ENCODE measurements at places on chromosomes 13 and 19.

- no peak for DNase-seq
Measured at GRCh38 chr13:71149046-71149445, 718.0 kb downstream of the DACH1 start.

GRCh38 chr19:50167314-50167721 is 4.2 kb upstream of the IZUMO2 start:
- no peak for DNase-seq

GRCh38 chr13:74005320-74006157 is 128.7 kb downstream of the KLF12 start:
- DNase-seq = no peak

- DNase-seq = no peak
Measured at GRCh38 chr13:42239161-42239560, 32.8 kb upstream of the AKAP11 start.

DNA sequence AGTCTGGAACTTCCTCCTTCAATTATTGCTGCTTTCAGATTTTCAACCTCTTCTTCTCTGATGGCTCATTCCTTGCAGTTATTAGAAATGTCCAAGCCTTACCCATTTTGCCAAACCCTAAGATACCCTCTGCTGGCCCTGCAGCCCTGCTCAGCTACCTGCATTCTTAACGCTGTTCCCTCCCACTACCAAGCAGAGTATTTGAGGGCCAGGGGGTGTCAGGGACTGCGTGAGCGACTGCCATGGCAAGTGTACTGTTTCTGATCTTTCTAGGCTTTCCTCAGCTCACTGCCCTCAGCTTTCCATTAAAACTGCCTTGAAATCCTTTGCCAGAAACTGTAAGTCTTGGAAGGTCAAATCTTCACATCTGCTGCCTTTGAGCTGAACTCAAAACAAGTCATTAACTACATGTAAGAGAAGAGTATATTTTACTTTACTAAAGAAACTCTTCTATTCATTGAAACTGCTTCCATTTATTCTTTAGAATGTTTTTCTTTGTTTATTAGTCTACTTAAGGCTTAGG is 41.0 kb downstream of the HS6ST3 start:
- DNase-seq = no peak

- no peak for DNase-seq
Measured at GRCh38 chr13:66940113-66940512, 290.0 kb downstream of the PCDH9 start.

- DNase-seq = no peak
Measured at GRCh38 chr19:16272945-16273344, 51.7 kb upstream of the KLF2 start.

DNA sequence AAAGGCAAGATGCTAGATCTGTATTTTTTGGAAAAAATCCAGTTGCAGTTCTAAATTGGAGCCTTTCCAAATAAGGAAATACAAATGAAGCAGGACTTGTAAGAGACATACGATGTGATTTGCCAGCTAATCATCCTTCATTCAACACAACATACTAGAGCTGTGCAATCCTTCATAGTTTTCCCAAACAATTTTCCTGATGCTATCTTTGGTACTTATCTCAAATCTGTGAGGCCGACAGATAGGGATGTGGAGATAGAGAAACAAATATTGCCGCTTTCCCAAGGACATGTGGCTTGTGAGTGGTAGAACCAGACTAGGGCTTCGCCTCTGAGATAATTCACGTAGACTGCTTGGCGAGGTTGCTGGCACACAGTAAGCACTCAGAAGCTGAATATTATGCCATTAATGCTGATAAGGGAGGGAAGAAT is 176.6 kb downstream of the LMO7 start:
- DNase-seq = no peak

DNA sequence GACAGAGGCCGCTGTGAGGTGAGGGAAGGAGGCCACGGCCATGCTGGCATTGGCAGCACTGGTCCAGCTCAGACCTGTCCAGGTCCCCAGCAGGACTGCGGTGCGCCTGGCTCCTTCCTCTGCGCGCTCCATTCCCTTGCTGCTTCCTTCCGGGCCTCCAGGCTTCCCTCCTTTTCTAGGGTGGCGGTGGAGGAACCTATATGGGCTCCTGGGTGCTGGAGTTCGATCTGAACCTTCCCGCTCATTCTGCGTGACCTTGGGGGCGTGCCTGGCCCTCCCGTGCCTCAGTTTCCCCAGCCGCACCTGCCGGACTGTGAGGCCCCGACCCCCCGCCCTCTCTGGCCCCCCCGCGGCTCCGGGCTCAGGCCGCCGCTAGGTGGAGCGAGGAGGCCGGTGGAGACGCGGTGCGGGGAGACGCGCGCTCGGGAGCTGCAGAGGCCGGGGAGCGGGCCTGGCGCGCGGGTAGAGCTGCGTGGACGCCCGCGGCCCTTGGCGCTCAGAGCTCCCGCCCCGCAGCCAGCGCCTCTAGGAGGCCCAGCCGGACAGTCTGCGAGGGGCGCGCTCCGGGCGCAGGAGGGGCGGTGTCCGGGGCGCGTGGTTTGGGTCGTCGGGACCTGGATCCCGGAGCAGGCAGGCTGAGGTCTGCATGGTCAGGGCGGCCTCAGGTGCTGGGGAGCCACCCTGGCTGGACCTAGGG is 29.9 kb downstream of the EFNA2 start:
- peak; percentile 75 for DNase-seq

DNA sequence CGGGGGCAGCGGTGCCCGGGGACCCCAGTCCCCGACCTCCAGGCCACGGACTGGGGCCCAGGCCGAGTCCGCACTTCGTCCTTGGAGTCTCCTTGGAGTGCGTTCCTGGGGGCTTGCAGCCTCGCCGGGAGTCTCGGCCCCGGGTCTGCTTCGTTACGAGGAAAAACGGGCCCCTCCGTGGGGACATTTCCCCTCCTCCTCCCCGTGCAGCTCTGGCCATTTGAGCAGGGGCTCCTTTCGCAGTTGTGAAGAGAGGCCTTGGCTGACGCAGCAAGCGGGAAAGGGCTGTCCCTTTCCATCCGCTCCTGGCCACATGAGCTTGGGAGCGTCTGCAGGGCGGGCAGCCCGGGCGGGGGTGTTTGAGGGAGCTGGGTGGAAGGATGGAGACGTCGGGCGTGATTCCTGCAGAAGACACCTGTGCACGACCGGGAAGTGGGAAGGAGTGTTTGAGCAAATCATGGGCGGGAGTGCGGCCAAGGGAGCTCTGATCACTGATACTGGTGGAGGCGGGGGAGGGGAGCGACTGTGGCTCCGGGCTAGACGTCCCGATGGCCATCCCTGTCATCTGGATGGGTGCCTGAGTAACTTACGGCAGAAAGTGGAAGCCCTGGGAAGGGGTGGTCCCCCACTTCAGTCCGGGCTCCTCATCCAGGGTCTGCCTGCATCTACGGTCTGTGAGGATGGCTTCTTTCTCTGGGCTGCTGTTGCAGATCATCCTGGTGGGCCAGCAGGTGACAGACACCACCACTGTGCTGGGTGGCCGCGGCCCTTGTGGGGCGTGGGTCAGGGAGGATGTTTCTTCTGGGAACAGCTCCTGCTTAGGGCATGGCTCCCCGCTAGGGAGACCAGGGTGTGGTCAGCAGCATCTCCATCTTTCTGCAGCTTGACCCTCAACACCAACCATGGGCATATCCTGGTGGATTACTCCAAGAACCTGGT is 736 bp downstream of the GPI start:
- DNase-seq = peak; percentile 37

GRCh38 chr19:16106121-16106520 is 5.6 kb upstream of the RAB8A start:
- no peak for DNase-seq

GRCh38 chr19:9819596-9819909 is 674 bp upstream of the FBXL12 start:
- no peak for DNase-seq

GRCh38 chr19:16625163-16625958 is 2.6 kb downstream of the MED26 start:
- DNase-seq = no peak

GRCh38 chr13:40470660-40471059 is 195.8 kb downstream of the FOXO1 start:
- no peak for DNase-seq

DNA sequence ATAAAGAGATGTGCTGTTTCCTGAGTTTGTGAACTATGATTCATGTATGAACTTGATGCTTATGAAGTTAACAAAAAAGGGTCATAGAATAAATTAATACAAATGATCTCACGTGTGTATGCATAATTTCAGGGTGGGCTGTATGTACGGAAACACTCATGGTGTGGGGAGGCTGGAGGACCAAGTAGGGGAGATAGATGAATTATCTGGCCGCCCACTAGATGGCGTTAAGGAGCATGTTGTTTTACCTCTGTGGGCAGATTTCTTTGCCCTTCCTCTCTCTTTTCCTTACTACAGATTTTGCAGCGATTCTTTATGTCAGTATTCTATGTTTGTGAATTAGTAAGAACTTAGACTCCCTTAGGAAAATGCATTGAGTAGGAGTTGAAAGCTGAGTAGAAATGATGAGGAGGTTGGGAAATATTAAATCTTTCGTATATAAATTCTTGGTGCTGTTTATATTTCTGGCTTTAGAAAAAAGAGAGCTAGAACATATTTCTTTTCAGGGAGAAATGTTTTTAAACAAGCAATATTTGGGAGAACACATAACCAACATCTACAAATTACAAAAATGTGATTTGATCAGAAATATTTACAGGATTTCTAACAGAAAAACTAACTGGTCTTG is 47.4 kb upstream of the TMTC4 start:
- DNase-seq = peak; percentile 76

- DNase-seq = no peak
Measured at GRCh38 chr19:38081547-38082255, 142.3 kb downstream of the DPF1 start.

GRCh38 chr19:41421314-41421713 is 5.9 kb downstream of the B3GNT8 start:
- no peak for DNase-seq

- DNase-seq = no peak
Measured at GRCh38 chr19:58551577-58552471, 3.1 kb downstream of the CHMP2A start.

GRCh38 chr13:80529734-80530133 is 188.8 kb upstream of the SPRY2 start:
- DNase-seq = no peak

- DNase-seq = no peak
Measured at GRCh38 chr19:54952591-54953344, 5.4 kb upstream of the NLRP7 start.

DNA sequence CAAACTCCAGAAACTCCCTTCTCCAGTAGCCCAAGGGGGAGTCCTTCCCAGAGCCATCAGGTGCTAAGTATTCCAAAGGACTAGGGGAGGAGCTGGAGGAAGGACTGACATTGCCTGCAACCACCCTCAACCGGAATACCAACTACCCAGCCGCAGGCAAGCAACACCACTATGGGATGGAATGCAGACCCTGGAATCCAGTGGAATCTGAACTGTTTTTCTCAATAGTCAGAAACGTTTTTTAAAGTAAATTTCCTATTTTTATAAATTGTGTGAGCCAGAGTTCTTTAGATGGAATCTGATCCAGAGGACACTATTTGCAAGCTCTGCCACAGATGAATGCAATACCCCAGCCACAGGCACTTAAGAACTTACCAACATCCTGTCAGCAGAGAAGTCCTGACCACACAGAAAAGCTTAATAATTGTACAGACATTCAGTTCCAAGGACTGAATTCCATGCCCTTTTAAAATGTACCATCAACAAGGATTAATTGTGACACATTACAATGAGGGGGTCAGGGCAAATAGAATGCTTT is 92.1 kb downstream of the USP12 start:
- DNase-seq = no peak

DNA sequence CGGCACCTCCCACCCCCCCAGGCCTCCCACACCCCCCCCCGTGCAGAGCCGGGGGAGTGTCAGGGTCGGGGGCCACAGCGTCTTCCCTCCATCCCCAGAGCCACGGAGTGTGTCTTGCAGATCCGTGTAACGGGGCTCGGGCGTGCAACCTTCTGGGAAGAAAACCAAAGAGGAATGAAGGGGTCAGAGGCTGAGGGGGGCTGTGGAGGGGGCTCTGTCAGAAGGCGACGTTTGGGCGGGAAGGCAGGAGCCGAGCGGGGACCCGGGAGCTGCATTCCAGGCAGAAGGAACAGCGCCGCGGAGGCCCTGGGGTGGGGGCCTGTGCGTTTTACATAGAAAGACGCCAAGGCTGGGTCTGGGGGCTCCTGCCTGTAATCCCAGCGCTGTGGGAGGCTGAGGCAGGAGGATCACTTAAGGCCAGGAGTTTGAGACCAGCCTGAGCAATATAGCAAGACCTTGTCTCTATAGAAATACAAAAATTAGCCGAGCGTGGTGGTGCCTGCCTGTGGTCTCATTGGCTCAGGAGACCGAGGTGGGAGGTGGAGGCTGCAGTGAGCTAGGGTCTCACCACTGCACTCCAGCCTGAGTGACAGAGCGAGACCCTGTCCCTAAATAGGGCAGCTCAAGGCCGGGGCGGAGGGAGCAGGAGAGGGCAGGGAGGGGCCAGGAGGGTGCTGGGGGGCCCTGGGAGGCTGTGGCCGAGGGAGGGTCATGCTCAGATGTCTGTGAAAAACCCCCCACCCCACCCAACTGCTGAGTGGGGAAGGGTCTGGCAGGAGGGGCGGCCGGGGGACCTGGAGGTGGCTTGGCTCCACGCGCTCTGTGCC is 27.8 kb downstream of the ARID3A start:
- DNase-seq = no peak

DNA sequence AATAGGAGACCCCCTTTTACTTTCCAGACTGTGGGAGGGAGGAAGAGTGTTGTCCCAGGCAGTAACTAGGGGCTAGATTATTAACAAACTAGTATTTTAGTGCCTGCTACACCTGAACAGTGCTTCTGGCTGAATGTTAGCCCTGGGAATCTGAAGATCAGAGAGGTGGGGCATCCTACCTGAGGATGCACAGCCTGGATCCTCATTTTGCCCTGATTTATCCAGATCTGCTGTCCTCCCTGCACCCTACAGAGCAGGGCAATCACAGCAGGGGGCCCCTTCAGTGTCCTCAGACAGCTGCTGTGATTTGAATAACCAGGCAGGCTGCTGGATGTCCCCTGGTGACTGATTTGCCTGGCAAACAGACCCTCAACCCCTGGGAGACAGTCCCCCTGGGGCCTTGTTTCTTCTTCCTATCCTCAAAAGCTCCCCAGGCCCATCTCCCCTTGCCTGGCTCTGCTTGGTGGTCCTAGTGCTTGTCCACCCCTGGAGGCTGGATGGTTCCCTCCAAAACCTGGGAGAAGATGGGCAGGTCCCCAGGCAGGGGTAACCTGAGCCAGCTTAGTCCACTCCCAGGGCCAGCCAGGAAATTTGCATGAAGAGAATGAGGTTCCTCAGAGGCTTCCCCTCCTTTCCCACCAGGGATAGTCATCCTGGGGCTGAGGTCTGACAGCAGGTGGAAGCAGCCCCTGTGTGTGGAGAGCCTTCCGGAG is at the start of gene OVOL3:
OVOL3 (plus strand) TSS at position 657 of the 713 bp plus-strand sequence. CDS start 60 bp downstream, outside the sequence.
- peak; percentile 30 for DNase-seq

Measured in WERI-Rb-1 (cell line).